Left renal pelvis (tissue), 4 donors: ENCODE measurements at places on chromosomes 1 and 21. TPM values are rescaled to one million over a fixed set of nuclear protein-coding genes. Genes with fewer than 3 reads are reported as not detected.

DNA sequence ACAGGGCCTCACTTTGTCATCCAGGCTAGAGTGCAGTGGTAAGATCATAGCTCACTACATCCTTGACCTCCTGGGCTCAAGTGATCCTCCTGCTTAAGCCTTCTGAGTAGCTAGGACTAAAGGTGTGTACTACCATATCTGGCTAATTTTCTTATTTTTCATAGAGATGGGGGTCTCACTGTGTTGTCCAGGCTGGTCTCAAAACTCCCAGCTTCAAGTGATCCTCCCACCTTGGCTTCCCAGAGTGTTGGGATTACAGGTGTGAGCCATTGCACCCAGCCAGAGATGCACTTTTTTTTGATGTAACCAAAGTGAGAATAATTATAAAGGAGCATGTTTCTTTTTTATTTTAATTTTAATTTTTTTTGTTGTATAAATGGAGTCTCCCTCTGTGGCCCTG, 28.4 kb downstream of the CLIC4 start:
- no peak for DNase-seq

- no peak for DNase-seq
Observed at GRCh38 chr1:180181048-180181447, 26.4 kb downstream of the QSOX1 start.

DNA sequence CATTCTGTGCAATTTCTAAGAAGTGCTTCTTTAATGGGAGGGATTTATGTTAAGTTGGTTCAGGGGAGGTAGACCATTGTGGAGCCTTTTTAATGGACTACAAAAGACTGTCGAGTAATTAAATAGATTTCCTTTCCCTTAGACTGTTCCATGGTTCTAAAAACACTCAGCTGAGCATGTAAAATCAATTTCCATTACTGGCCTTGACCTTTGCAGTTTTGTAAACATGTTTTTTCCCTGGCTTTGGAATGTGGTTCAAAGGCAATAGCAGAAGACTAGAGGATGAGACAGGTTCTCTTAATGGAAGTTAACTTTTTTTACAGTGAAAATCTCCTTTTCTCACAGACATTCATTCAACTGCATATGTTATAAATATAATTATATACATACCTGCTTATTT, 37.6 kb upstream of the BTG3 start:
- no peak for DNase-seq

DNA sequence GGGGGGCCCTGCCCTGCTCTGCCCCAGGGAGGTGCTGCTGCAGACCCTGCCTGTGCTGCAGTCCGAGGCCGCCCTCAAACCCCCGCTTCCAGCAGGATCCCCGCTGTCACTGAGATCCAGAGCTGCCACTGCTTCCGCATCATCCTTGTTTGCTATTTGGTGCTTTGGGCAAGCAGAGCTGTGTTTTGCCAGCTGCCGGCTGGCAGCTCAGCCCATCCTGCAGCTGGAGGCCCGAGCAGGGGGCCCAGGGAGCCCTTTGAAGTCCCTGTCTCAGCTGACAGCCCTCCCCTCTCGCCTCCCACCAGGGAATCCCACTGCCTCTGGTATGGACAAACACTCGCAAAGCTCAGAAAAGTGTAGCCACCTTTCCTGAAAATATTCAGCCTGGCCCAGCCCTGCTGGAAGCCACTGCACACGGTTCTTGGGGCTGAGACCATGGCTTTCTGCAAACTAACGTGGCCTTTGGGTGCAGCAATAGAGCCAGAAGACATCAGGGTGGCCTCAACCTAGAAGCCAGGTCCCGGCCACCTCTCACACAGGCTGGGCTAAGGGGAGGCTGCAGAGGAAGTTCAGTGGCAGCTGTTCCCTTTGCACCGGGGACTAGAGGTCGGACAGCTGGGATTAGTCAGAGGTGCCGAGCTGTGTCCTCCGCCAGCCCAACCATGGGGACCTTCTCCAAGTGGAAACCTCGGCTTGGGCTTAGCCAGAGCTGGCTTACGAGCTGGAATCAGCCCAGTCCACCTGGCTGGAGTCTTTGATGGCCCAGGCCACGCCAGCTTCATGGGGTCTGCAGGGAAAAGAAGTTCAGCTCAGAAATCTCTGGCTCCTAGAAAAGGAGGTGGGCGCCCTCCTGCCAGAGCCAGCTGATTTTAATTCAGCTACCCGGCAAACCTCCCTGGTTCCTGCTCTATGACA, 107.1 kb downstream of the SPSB1 start:
- DNase-seq = no peak

GRCh38 chr1:66354311-66355201, 179.4 kb upstream of the SGIP1 start:
- DNase-seq = no peak

DNA sequence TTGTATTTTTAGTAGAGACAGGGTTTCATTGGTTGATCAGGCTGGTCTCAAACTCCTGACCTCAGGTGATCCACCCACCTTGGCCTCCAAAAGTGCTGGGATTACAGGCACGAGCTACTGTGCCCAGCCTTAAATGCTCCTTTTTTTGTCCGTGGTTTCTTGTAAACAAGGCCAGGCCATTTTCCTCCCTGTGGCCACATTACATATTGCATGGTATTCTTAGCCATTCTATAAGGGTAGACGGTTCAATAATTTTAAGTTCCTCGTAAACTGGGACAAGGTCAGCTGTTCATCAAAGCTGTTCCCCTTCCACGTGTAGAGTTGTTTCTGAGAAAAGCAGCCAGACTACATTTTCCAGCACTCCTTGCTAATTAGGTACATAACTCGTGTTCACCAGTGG, 10.3 kb upstream of the LUZP1 start:
- DNase-seq = no peak

DNA sequence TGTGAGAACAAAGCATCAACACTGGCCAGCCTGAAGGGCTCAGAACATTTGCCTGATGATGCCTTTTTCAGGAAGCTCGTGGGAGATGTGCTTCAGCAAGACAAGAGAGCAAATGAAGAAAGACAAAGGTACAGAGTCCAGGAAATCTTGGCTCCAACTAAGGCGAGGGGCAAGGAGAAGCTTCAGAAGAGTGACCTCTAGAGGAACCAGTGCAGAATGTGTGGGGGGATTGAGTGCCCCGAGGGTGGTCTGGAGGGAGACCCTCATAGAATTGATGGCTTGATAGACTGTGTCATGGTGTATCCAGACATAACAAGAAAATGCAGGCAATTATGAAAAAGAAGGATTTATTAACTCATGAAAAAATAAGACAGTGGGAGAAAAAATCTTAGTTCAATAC, 15.3 kb upstream of the NLRP3 start:
- no peak for DNase-seq

- no peak for DNase-seq
Observed at GRCh38 chr1:100396651-100397050, 44.3 kb downstream of the CDC14A start.

DNA sequence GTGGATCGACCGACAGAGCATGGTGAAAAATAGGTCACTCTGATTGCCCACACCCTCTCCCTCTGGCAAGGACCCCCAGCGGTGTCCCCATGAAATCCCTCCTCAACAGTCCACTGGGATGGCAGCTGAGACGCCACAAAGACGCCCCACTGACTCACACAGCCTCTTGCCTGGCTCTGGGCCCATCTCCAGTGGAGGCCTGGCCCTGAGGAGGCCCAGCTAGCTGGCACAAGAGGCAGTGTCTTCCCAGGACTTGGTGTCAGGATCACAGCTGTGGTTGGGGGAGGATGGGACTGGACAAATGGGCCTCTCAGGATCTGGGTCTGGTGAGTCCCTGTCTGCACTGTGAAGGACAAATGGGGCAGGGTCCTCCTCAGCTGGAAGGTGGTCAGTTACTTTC, 4.6 kb downstream of the ALX3 start:
- no peak for DNase-seq

GRCh38 chr1:41588334-41588875, 103.9 kb upstream of the EDN2 start:
- no peak for DNase-seq

GRCh38 chr1:7528386-7529198, 242.5 kb upstream of the VAMP3 start:
- no peak for DNase-seq

GRCh38 chr1:54310439-54311328, 95.5 kb downstream of the SSBP3 start:
- no peak for DNase-seq

DNA sequence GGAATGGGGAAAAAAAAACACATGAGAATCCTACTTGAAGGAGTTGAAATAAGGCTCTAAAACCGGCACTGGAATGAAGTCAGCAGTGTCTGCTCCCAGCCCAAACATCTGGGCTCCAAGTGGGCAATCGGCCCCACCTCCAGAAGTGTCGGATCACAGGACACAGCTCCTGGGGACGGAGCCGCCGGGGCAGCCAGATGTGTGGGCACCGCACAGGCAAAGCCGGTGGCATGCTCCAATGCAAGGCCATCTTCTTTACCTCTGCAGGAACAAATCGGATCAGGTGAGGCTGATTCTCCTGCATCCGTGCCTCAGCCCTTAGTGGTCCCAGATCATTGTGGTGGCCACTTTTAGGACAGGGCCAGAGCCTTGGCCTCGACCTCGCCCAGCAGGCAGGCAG, 156.7 kb downstream of the PRDM16 start:
- no peak for DNase-seq

- no peak for DNase-seq
Observed at GRCh38 chr1:33185541-33185940, 3.7 kb upstream of the TRIM62 start.

- DNase-seq = no peak
Observed at GRCh38 chr1:55146781-55147180, 68.4 kb downstream of the USP24 start.

DNA sequence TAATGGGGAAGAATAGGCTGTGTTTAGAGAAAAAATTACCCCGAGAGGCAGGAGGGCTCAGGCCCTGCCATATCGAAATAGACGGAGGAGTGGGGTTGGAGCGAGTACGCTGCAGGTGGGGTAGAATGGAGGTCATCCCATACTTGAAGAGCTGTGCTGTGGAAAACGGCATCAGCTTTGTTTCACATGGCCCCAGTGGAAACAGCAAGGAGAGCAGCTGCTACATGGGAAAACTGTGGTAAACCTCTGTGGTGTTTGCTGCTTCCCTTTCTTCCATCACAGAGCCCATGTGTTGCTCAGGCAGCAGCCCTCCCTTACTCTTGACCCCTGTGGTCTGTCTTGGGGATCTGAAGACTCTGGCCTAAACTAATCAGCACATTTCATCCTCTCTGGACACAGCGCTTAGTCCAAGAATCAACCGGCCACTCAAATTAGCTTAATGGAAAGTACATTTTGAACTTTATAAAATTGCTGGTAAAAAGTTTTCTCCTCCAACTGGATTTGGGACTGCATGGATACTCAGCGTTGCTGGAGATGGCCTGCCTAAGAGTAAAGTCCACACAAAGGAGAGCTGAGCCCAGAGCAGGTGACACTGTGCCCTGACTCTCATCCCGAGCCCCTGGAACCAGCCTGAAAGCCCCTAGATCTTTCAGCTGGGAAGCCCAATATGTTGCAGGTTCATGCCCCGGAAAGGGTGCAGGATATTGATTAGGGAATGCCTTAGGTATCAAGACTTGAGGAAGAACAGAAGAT, 127.1 kb upstream of the GADD45A start:
- DNase-seq = no peak

DNA sequence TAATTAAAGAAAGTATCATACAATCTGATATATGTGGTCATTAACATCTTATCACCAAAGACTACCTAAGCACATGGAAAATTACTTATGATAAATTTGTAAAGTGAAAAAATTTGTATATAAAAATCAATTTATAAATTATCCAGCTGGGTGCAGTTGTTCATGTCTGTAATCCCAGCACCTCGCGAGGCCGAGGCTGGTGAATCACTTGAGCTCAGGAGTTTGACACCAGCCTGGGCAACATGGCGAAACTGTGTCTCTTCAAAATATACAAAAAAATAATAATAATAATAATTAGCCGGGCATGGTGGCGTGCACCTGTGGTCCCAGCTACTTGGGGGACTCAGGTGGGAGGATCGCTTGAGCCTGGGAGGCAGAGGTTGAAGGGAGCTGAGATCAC, 82.8 kb upstream of the SYT6 start:
- DNase-seq = no peak

GRCh38 chr1:223000632-223001031, 142.4 kb downstream of the TLR5 start:
- no peak for DNase-seq

SMPDL3B gene
- polyA plus RNA-seq = 13.1 TPM

ADGRB2 gene
- polyA plus RNA-seq = 12.0 TPM

PSMB4 gene
- 250 TPM for polyA plus RNA-seq
